ENCODE measurements at places on chromosomes 3 and 15.
A peak's percentile ranks its signal among the peaks of the same experiment; 100 is the strongest.

DNA sequence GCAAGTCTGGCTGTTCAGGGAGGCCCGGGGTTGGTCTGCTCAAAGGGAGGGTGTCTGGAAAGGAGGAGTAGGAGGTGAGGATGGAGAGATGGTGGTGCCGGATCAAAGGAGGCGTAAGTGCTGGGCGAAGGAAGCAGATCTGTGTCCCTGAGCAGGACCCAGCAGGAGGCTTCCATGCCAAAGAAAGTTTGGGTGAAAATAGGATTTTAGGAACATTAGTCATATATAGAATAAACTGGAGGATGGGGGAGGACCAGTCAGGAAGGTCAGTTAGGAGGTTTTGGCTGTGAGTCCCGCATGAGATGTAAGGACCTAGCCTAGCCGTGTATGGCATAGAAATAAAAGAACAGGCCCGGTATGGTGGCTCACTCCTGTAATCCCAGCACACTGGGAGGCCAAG lies 28.6 kb upstream of the VPS8 start:
- DNase-seq = no peak

DNA sequence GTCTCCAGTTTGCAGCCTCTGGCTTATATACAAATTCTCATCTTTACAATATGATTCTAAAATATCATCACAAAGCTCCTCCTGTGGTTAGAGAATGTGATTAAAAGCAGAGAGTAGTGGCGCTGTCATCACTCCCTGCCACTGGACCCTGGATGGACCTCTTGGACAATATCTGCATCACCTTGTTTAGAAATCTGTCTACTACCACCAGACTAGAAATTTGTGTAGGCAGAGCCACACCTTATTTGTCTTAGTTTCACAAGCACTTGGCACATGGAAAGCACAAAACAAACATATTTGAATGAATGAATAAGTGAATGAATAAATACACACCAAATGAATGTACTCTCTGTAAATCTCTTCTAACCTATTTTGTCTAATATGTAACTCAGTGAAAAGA lies 68.1 kb downstream of the IMPG2 start:
- DNase-seq = no peak

DNA sequence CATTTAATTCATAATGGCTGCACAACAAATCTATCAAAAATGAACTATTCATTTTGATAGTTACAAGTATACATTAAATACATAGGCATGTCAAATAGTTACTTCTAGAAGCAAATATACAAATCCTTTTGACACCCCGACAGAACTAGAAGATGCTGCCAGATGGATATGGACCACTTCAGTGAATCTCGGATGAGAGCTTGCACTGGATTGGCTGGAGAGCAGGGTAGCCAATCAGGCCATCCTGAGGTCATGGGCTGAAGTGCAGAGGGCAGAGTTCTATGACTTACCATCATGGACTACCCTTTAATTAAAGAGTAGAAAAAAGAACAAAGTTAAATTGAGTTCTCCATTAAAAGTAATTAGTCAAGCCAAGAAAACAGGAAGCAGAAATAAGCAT lies 8.3 kb downstream of the CCNL1 start:
- DNase-seq = no peak

DNA sequence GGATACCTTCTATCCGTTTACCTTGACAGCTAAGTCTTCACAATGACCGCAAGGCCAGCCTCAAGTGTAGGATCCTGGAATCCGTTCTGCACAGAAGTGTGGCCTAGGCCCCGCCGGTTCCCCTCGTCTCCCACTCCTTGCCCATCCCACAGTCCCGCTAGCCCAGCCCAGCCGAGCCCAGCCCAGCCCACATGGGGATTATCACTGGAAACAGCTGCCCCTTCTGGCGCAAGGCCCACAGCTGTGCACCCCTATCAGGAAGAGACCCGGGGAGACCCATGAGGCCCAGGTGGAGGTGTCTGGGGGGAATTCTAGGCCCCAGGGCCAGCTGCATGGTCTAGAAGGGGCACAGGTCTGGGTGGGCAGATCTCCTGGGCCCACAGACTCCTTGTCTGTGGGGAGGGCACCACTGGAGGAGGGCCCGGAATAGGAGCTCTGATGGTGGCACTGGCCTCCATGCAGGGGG lies 27.9 kb upstream of the KLF13 start:
- DNase-seq = no peak

GRCh38 chr3:42718338-42718737 lies 15.7 kb upstream of the HHATL start:
- DNase-seq = no peak

DNA sequence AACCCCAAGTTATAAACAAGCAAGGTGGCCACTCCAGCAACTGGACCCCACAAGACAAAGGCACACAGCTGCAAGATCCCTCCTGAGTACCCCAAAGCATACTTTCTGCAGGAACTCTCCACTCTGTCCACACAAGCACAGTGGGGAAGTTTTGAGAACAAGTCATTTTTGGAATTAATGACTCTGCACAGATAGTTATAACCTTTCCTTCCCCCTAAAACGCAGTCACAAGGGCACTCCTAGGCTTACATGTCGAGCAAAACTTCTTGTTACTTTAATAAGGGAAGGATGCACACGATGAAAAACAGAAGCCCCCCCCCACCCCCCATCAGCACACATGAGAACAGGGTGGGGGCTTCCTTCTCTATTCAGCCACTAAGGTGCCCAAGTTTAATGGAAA lies 1.2 kb downstream of the STIMATE start:
- DNase-seq = no peak

DNA sequence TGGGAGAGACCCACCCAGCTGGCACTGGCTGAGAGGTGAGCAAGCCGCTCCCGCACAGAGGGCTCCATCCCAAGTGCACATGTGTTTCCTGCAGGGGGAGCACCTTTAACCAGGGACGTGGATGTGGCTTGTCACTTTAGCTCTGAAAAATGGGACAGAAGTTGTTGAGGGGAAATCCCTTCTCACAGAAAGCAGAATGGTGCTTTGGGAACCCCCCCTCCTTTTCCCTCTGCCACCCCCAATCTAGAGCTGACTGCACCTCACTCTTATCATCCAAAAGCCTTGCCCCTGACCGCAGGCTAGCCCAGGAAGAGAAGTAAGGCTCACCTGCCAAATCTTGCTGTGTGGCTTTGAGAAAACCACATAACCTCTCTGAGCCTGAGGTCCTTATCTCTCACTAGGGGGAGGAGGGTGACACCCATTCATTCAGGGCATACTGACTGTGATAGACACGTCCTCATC lies 77.9 kb downstream of the RPN1 start:
- DNase-seq = peak; percentile 29

DNA sequence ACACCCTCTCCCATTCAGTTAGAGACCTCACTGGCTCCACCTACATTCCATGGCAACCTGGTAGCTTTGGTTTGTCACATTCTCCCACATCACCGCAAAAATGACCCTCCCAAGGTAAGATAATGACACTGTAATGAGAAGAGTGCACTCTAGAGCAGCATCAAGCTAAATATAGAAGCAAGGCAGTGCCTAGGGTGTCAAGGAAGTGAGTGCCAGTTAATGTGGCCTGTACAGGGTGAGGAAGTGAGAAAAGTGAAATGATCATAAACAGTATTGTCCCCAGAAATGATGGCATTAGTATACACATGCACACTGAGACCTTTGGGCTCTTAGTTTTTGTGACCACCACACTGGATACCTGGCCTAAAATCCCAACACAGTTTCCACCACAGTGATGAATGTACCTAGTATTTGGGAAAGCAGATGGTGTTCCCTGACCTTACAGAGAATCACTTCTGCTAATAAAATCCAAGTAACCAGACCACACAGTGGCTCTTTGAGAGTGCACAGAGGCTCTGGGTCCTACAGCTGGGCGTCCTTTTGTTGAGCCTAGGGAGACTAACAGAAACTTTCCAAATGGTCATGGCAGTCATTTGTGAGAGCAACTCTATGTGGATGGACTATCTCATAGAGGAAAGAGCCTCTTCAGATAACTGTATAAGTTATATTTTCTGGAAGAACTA lies 106.6 kb downstream of the ARPP21 start:
- no peak for DNase-seq

GRCh38 chr3:58386626-58387365 lies 46.8 kb downstream of the PDHB start:
- DNase-seq = peak; percentile 18

GRCh38 chr3:69491975-69492374 lies 106.1 kb upstream of the FRMD4B start:
- DNase-seq = no peak

- no peak for DNase-seq
Observed at GRCh38 chr3:132592216-132592615, 4.9 kb upstream of the ACKR4 start.

- DNase-seq = peak; percentile 35
Observed at GRCh38 chr15:81410318-81410753, 36.3 kb upstream of the TMC3 start.

GRCh38 chr15:62343397-62343796 lies 178.3 kb upstream of the C2CD4B start:
- DNase-seq = no peak

- no peak for DNase-seq
Observed at GRCh38 chr15:77010857-77011256, 15.9 kb downstream of the PSTPIP1 start.

GRCh38 chr3:181782306-181782954 lies 70.7 kb downstream of the SOX2 start:
- DNase-seq = peak; percentile 40

DNA sequence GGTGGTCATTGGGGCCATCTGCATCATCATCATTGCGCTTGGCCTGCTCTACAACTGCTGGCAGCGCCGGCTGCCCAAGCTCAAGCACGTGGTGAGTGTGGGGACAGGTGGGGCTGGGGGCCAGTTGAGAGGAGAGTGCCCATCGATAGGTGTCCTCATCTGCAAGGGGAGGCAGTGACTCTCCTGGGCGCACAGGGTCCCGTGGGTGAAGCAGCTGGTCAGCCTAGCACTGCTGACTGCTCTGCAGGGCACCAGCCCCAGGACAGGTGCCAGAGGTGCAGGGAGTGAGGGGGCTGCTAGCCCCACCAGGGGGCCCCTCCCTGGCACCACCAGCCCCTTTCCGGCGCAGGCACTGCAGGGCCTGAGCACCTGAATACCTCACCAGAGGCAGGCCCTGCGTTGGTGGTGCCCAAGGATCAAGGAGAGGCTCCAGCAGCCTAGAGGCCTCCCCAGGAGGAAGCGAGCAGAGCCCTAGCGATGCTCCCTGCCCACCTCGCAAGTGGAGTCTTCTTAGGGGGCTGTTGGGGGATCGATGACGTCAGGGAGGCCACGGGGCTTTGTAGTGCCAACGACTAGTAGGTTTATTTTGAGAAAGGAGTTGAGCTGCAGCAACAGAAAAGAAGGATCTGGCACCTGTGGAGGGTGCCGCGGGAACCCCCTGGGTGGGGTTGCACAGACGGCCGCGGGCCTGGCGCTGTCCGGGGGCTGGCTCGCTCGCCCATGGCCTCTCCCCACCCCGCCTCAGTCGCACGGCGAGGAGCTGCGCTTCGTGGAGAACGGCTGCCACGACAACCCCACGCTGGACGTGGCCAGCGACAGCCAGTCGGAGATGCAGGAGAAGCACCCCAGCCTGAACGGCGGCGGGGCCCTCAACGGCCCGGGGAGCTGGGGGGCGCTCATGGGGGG lies 976 bp upstream of the ABTB1 start:
- DNase-seq = peak; percentile 52

GRCh38 chr3:112779011-112779410 lies 67.7 kb downstream of the CD200R1L start:
- DNase-seq = no peak

DNA sequence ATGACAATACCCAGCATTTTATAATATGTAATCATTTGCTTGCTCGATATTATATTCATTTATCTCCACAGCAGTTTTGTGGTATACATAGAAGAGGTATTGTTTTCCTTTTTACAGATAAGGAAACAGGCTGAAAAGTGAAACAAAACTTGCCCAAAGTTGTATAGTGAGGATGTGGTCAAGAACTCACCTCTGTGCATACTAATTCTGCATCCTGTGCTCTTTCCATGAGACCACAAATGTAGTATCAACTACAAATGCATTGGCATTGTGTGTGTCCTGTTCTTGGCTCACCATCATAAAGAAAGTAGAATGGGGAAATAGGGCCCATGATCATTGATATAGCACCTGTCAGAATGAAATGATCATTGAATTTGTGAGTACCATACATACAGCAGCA lies 167.3 kb downstream of the NECTIN3 start:
- no peak for DNase-seq

GRCh38 chr3:37492977-37493471 lies 318.6 kb upstream of the LRRFIP2 start:
- peak; percentile 74 for DNase-seq

GRCh38 chr3:34547297-34547920 lies 749.0 kb downstream of the PDCD6IP start:
- no peak for DNase-seq

DNA sequence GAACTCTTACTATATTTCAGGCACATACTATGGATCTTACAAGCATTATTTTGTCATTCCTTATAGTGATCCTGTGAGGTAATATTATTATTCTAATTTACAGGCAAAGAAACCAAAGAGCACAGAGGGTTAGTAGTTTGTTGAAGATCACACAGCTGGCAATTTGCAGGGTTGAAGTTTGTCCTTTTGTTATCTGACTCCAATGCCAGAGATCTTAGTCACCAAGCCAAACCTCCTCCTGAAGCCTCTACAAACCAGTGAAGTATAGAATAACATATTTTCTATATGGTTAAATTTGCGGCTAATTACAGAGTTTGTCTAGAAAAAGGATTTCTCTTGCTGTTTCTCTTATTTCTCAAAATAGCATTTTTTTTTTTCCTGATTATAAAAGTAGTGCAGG lies 11.2 kb downstream of the ISLR2 start:
- DNase-seq = no peak

DNA sequence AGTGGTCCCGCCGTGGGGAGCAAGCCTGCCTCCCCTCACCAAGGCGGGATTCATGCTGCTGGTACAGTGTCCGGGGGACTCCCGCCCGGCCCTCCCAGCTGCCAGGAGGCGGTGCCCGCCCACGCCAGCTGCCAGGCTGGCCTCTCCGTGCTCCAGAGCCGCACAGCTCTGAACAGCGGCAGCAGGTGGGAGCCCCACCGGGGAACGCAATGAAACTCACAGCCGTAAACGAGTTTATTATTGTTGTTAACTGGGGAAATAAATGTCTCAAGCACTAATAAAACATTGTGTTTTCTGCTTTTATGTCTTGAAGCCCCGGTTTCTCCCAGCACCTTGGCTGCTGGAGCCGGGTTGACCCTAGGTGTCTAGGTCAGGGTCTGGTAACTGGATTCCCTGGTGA lies 317.7 kb upstream of the TLE3 start:
- DNase-seq = no peak

GRCh38 chr15:63291507-63291906 lies 14.1 kb downstream of the APH1B start:
- peak; percentile 69 for DNase-seq

DNA sequence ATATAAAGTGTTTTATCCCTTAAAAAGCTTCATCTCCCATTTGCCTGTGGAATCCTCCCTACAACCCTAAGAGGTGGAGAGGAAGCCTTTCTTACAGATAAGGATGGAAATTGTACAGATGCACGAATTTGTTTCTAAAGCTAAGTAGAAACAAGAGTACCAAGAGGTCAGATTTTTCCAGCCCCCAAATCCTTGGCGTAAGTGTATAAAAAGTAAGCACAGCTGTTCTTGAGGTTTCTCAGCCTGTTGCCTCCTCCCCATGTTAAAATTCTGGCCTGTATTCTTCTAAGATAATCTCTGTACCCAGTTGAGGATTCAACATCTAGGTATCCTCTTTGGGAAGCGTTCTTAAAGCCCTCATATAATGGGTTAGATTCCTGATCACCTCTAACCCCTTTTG lies 34.9 kb downstream of the RAB7A start:
- no peak for DNase-seq
